ENCODE measurements at places on chromosomes 4 and X. TPM values are rescaled to one million over a fixed set of nuclear protein-coding genes. Genes with fewer than 3 reads are reported as not detected.

The IL21 gene
- total RNA-seq, result not detected

DNA sequence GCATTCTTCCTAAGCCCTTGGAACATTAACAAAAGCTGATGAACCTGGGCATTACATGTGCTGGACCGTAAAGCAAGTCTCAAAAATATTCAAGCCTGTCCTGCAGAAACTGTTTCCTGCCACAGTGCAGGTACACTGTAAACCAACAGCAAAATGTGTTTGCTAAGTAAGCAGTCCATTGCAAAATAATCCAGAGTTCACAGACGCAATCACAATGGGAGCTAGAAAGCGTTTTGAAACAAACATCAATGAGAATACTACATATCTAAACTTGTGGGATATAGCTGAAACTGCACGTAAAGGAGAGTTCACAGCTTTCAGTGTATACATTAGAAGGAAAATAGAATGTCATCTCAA, 61.6 kb downstream of the RGS12 start:
- DNase-seq, result no peak

- DNase-seq, result no peak
These were observed 40.7 kb downstream of the TRIM2 start for GRCh38 chr4:153244969-153245368.

DNA sequence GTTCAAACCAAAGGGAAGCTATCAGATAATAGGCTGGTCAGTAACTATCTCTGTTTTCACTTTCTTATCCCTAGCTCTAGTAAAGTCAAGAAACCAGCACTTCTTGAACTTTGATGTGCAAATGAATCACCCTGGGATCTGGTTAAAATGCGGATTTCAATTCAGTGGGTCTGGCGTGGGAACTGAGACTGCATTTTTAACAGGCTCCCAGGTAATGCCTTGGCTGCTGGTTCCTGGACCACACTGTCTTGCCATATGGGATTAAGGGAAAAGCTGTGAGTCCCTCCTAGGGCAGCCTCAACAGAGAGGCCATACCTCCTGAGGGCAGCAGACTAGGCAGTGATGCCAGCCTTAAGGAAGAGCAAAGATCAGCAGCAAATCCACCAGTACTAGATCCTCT, 1.7 kb downstream of the RNF175 start:
- no peak for DNase-seq

DNA sequence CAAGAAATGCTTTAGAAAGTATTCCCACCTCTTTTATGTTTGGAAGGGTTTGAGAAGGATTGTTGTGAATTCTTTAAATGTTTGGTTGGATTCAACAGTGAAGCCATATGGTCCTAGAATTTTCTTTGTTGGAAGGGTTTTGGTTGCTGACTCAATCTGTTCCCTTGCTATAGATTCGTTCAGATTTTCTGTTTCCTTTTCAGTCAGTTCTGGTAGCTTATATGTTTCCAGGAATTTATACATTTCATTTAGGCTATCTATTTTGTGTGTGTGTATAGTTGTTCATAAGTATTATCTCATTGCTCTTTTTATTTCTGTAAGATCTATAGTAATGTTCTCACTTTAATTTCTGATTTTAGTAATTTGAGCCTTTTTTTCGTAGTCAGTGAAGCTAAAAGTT, 114.4 kb downstream of the MSN start:
- no peak for DNase-seq

The CCSER1 gene
- total RNA-seq, result 13.5 TPM

The INTU gene
- 3.3 TPM for total RNA-seq

Measured in heart right ventricle (tissue), 16 donors.